ENCODE measurements at places on chromosomes 3 and 15.

DNA sequence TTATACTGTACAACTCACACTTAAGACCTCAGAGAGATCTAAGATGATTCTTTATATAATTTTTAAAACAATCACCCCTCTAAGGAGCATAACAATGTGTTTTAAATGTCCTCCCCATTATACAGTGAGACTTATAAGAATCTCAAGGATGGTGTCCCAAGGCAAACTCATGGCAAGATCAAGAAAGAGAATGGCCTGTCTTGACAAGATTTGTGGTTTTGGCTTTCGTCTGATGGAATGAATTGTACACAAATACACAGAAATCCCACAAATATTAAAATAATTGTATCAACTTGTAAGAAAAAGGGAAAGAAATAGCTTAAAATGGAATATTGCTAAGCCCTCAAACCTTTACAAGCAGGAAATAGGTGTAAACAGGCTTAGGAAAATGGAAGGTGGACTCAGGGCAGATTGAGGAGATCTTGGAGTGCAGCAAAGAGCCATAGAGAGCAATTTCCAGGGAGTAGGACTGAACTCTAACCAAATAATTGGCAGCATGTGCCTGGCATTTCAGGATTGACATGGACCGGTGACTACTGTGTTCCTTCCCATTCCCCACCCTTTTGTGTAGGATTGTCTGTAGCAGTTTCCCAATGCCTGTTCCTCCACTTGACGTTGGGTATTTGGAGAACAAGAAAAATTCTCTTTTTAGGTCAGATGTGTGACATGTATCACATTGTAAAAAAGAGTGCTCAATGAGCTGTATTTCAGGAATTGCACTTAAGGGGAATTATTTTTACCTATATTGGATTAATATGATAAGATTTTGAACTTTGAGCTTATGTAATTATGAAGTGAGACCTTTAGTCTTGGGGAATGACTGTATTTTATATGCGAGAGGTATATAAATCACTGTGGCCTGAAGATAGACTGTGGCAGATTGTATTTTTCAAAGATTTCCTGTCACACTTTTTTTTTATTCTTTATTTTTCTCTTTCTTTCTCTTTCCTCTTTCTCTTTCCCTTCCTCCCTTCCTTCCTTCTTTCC is 317.8 kb upstream of the SLITRK3 start:
- no peak for DNase-seq

- DNase-seq = no peak
Measured at GRCh38 chr15:96497951-96498350, 167.5 kb downstream of the NR2F2 start.

GRCh38 chr3:183178833-183179549 is 16.5 kb upstream of the LAMP3 start:
- DNase-seq = no peak

GRCh38 chr3:155232605-155233004 is 60.9 kb downstream of the STRIT1 start:
- DNase-seq = no peak

GRCh38 chr15:88542342-88542733 is 4.1 kb downstream of the DET1 start:
- no peak for DNase-seq
